ENCODE measurements at places on chromosomes 16 and 17. TPM values are rescaled to one million over a fixed set of nuclear protein-coding genes. Genes with fewer than 3 reads are reported as not detected.
A peak's percentile ranks its signal among the peaks of the same experiment; 100 is the strongest.

The SAMD14 gene
- 28.7 TPM for total RNA-seq

The LITAFD gene
- not detected for total RNA-seq

- DNase-seq: no peak
Measured at GRCh38 chr16:71732587-71732986, 8.1 kb upstream of the PHLPP2 start.

The CTRB1 gene
- not detected for total RNA-seq

DNA sequence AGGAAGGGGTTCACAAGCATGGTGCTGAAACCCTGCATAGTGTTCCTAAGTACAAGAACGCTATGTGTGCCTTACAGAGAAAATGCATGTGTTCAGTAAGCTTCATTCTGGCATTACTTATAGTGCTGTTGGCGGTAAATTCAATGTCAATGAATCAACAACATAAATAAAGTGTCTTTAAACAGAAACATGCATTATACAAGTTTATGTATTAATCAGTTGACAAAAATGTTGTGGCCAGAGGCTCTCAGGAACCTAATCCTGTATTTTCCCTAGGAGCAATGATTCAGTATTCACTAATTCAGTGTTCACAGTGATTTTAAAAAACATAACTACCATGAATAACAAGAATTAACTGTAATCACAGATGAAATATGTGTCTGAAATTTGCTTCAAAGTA lies 47.1 kb upstream of the MYOCD start:
- no peak for DNase-seq

The SLC13A2 gene
- not detected for total RNA-seq

DNA sequence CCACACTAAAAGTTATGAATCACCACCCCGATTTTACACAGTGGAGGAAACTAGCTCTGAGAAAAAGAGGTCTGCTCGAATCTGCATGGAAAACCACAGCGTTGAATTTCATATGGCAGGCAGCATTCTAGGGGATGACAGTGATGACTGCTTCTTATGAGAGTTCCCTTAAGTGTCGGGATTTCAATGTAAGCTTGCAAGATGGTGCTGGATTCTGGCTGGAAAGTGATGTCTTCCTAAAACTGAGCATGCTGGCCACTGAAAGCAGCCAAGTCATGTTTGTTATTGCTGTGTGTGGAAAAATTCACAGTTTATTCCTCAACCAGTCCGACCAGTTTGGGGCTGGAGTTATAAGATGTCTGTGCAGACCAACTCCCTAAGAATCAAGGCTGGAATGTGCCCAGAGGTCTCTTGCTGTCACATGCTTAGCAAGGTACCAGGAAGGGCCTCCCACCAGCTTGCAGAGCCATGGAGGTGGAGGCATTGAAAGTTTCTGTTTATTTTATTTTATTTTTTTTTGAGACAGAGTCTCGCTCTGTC lies 37.2 kb upstream of the GAN start:
- DNase-seq: no peak

The CA4 gene
- total RNA-seq: 0.26 TPM

DNA sequence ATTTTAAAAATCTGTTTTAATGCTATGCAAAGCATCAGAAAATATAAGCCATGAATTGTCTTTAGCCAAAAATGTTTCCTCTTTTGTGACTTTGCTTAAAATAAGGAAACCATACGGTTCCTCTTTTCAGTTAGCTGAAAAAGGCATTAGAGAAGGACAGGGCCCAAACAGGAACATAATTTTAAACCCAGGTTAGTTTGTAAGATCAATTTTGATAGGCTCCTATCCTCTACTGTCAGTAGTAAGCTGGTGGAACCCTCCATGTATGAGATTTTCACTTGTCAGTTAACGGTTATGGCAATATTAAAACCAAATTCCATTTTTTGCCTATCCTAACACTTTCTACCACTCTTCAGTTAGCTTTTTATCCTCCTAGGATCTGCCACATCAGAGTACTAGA lies 4.3 kb downstream of the EVI2B start:
- DNase-seq: no peak

The GOT2 gene
- 133 TPM for total RNA-seq

DNA sequence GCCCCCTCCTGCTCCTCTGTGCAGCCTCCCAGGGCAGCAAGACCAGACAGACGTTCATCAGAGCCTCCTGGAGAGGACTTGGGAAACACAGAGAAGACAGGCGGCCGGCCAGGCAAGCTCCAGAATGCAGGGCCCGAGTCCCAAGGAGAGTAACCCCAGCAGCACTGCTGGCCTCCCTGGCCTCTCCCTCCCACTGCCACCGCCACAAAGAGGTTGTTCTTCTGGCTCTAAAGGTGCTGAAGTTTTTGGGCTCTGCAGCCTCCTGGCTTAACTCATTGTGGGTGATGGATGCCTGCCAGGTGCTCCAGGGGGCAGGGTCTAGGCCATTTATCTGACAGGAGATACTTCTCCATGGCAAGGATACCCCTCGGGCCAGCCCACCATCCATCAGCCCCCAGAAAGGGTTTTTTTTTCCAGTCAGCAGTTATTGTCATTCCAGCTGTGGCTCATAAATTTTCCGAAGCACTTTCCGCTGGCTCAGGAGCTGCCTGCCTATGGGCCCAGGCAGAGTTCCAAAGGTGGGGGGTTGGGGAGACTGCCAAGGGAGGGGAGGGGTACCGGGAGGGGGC lies 32.0 kb upstream of the MRPS23 start:
- no peak for DNase-seq

DNA sequence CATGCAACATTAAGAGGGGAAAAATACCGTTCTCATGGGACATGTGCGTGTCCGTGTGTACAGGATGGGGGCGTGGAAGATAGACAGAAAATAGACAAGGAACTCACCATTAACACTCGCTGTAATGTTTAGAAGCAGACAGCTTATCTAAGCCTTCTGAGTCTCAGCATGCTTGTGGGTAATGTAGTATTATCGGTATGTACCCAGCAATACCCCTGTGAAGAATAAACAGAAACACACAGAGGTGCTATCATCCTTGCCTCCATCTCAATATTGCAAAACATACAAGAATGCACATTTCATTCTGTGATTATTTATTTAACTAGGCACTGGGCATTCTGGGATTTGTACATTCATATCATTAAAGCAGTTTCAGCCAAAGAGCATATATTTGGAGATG lies 42.0 kb upstream of the RBFOX1 start:
- DNase-seq: no peak

DNA sequence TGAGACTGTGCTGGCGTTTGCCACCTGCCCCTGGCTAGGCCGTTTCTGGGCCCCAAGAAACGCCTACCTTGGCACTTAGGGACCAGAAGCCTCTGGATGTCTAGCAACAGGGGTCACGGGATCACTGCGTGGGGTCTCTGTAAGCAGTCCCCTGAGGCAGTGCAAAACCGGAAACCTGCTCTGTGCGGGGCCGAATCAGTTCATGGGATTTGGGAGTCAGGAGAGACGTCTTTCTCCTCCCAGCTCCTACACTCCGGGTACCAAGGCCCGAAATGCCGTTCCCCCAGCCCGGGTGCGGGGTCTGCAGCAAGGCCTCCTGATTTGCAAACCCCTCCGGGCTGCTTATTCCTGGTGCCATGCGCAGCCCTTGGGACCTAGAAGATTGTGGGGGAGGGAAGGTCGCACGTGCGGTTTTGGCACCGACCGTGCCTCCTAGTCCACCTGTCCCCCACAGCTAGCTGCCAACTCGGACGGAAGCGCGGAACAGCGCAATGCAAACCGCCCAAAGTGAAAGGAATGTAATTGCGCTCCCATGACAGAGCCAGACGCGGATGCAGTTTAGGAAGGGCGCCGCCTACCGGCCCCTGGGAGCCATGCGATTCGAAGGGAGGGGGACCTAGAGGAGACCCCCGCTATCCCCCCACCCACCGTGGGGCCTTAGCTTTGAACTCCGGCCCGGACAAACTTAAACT lies 6.5 kb downstream of the IRX5 start:
- peak; percentile 69 for DNase-seq

The KRT31 gene
- total RNA-seq: not detected

GRCh38 chr17:33779234-33779591 lies 475.9 kb upstream of the CCL2 start:
- DNase-seq: peak; percentile 54

The CLEC3A gene
- total RNA-seq: not detected

The GALR2 gene
- total RNA-seq: not detected

GRCh38 chr17:59899099-59899498 lies 6.2 kb downstream of the RPS6KB1 start:
- DNase-seq: no peak

- no peak for DNase-seq
Measured at GRCh38 chr17:81681672-81682071, 1.9 kb downstream of the ARL16 start.

- no peak for DNase-seq
Measured at GRCh38 chr17:80395402-80396151, 19.4 kb upstream of the ENDOV start.

The FOXC2 gene
- 0.11 TPM for total RNA-seq

The SLC38A8 gene
- total RNA-seq: not detected

- no peak for DNase-seq
Measured at GRCh38 chr17:82000803-82001570, 21.7 kb downstream of the CENPX start.

The ARL2BP gene
- total RNA-seq: 63.9 TPM

- DNase-seq: no peak
Measured at GRCh38 chr17:79286440-79286839, 211.8 kb downstream of the ENGASE start.

GRCh38 chr16:4561596-4561995 lies 5.5 kb downstream of the C16orf96 start:
- DNase-seq: peak; percentile 28

The TP53TG3F gene
- total RNA-seq: not detected

GRCh38 chr17:7884581-7885366 lies 3.8 kb upstream of the CHD3 start:
- DNase-seq: no peak

The TERB1 gene
- total RNA-seq: 0.25 TPM

GRCh38 chr17:33929181-33929724 lies 325.8 kb upstream of the CCL2 start:
- no peak for DNase-seq

DNA sequence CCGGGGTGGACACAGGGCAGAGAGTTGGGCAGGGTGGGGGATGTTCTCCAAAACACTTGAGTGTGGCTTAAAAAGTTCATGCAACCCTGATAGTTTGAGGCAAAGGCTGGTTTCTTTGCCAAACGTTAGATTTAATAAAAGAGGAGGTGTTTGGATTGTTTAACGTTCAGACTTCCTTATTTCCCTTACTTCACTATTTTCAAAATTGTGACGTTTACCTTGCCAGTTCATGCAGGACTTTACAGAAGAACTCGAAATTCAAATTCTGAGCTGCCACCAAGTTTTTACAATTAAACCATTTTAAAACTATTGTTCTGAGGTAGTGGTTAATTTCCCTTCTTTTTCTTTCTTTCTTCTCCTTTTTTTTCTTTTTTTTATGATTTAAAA lies 5.5 kb downstream of the SEC14L1 start:
- no peak for DNase-seq

All from neural crest cell (in vitro differentiated cells).